Ureter (tissue), 1 donor: ENCODE measurements at places on chromosomes 2 and 18.

- DNase-seq = no peak
Observed at GRCh38 chr18:57780706-57781347, 22.3 kb downstream of the ATP8B1 start.

DNA sequence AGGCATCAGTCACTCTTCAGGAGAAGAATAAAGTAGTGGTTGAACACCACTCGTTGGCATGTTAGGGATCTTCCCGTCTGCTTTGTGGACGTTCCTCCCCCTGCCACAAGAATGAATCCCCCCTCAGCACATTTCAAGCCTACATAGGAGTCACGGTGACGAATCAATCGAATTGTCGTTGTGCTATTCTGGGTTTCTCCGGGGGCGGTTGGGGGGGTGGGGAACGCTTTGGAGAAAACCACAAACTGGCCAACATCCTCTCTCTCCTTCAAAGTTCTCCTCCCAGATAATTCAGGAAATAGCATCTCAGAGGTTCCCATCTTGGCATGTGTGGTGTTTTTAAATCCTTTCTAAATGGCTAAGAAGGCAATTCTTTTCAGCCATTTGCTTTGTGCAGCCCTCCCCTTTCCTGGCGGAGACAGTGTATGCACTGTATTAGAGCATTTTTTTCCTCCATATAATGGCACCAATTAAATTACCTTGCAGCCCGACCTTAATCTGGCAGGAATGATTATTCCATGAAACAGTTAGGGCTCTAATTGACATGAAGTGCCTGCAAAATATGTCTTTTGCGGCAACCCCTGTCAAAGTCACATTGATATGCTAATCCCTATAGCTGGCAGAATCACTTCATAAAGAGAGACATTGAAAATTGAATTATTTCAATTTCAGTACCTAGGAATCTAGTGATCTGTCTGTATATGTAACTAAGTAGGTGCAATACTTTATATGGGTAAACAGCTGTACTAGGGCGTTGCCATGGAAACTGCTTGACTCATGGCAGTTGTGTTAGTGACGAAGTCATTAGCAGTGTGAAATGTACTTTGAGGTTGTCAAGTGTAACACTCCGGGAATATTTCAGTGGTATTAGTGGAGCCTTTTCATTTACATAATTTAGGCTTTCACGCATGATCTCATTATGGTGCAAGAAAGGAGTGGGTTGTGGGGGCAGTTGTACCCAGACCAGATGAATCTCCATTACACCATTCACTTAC, 323.4 kb upstream of the SLC14A2 start:
- no peak for DNase-seq

DNA sequence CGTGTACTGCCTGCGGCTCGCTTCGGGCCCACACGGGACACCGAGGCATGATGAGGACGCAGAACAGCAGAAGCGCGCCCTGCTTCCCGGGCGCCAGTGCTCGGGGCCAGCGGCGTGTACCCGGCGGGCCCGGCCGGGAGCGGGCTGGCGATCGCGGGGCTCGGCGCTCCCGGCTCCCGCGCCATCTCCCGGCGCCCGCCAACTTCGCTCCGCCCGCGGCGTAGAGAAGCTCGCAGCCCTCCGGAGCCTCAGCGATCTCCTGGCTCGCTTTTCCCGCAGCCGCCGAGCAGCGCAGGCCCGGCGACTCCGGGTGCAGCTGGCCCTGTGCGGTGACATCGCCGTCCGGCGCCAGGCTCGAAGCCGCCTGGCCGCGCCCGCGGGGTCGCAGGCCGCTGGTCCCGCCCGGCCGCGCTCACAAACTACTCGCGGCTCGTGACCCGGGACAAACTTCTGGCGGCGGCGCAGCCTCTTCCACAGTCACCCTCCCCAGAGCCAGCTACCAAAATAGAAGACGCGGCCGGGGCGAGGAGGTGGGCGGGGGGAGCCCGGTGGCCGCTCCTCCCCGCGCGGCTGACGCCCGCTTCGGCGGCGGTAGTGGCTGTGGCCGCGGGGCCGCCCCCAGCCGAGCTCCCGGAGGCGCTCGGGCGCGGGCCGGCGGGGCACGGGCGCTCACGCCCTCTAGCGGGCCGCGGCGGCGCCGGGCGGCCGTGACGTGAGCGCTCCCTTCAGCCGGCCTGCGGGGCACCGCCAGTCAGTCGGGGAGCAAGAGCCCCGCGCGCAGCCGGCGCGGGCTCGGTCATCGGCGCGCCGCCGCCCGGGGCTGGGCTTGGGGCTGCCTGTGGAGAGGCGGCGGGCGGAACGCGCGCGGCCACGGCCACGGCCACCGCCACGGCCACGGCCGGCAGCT, at the start of gene PTPRM:
Gene PTPRM (plus strand): TSS at position 750 of the 907 bp plus-strand sequence. CDS start 503 bp downstream, outside the sequence.
- DNase-seq = peak; percentile 89

- DNase-seq = no peak
Observed at GRCh38 chr2:118634876-118635275, 212.6 kb downstream of the EN1 start.

GRCh38 chr18:67969458-67969857, 452.9 kb upstream of the DSEL start:
- DNase-seq = no peak

GRCh38 chr2:128593879-128594650, 275.4 kb upstream of the HS6ST1 start:
- no peak for DNase-seq

GRCh38 chr2:196268025-196268424, 96.6 kb upstream of the STK17B start:
- no peak for DNase-seq

GRCh38 chr18:75316826-75317225, 106.2 kb downstream of the TSHZ1 start:
- no peak for DNase-seq

DNA sequence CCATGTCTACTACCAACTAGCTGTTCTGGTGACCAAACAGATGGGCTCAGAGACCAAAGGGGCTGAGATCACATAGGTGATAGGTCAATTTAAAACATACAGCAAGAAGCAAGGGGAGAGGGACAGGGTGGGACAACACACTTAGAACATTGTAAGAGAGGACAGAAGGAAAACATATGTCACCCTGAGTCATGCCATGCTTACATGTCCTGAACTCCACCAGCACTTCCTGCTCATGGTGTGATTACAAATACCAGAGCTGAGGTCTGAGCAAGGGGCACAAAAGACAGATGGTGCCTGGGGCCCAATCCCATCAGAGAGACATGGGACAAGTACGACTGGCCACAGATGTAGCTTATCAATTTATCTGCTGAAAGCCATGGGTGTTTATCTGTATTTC, 28.7 kb upstream of the GALNT14 start:
- no peak for DNase-seq

DNA sequence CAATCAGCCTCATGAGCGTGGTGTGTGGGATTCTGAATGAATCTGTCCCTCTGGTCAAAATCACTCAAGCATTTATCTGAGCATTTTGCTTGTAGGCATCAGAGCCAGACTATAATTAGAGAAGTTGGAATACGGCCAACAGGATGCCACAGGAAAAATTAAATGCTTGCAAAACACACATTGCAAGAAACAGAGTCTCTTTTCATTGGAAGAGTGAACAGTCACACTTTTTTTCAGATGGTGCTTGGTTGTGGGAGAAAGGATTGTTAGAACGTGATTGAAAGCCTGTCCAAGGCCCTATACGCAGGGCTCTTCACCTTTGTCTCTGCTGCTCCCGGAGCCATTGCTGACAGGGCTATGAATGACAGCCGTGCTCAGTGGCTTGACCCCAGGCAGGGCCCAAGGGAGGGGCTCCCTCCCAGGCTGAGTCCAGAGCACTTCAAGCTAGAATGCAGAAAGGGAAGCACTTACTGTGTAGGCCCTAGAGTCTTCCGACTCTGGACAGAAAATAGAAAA, 59.8 kb downstream of the SNTG2 start:
- no peak for DNase-seq

DNA sequence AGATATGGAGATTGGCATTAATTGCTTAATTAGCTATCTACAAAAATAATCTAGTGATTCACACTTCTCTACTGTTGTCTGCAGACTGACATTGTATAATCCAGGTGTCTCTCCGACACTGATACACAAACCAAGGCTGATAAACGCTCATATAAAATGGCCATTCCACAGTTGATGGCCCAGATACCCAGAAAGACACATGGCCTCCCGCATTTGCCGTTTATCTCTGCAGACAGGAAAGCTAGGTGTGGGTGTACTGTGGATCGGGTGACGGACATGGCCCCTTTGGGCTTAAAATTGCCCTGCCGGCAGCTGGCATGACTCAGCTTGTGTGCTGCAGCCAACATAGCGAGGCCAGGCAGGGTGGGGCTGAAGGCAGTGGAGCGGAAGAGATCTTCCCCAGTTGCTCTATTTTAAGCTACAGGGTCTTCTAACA, 18.5 kb downstream of the PMAIP1 start:
- peak; percentile 73 for DNase-seq

DNA sequence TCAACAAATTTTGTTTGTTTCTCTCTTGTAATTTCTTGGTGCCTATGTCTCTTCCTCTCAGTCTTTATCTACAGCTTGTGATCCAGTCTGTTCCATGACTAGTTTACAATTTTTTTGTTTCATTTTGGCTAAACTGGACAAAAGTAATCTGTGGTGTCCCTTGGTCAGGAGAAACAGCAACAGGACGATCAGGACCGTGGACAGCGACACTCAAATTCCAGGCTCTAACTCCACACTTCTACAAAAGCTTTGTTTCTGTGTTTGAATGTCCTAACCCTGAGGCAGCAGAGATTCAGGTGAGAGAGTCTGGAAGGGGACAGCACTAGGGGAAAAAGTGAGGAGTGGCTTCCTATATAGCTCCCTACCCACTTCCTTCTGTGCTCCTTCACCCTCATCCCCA, 593.3 kb upstream of the FANCL start:
- no peak for DNase-seq

GRCh38 chr18:65737471-65737955, 13.3 kb upstream of the CDH7 start:
- DNase-seq = no peak

- no peak for DNase-seq
Observed at GRCh38 chr2:214038186-214038585, 372.7 kb upstream of the VWC2L start.

DNA sequence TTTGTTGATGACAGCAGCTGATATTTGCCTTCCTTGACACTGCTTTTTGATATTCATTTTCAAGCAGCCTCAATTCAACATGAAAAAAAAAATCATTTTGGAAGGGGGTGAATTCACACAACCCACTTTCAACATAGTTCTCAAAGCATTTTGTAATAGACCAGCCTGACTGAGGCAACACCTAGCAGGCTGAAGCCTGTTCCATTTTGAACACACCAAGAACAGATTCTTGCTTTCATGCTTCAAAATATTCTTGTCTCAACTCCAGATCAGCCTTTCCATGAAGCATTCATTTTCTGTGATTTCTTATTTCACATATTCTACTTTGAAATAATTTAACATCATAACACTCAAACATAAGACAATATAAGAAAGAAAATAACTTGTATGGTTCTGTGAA, 812.6 kb upstream of the POU3F3 start:
- no peak for DNase-seq

- no peak for DNase-seq
Observed at GRCh38 chr2:149677416-149677815, 89.8 kb upstream of the MMADHC start.

DNA sequence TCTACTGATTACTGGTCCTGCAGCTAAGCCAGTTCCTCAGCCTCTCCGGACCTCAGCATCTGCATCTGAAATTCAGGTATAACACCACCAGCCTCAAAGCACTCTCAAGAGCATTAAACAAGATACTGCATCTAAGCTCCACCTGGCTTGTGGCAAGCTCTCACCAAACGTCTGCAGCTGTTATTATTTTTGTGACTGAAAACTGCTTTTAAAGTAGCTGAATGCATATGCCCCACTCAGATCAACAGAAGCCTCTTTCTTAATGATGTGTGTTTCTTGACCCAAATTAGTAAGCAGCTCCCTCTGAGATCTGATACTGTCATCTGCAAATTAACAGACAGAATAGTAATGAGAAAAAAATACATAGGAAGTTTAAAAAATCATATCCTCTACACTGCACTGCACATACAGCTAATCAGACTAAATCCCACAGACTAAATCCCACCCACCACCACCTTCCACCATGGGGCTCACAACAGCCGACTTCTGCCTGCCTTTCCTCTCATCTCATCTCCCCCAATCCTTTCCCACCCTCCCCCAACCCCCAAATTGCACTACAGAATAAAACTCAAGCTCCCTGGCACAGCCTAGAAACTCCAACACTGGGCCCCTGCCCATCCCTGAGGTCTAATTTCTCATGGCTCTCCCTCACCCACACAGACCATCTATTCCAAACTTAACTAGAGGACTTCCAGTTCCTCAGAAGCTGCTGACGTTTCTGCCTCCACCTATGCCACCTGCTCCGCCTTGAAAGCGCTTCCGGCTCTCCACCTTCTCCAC, 52.9 kb downstream of the TMEM163 start:
- no peak for DNase-seq

- DNase-seq = no peak
Observed at GRCh38 chr18:46346213-46346612, 242.0 kb downstream of the HAUS1 start.

DNA sequence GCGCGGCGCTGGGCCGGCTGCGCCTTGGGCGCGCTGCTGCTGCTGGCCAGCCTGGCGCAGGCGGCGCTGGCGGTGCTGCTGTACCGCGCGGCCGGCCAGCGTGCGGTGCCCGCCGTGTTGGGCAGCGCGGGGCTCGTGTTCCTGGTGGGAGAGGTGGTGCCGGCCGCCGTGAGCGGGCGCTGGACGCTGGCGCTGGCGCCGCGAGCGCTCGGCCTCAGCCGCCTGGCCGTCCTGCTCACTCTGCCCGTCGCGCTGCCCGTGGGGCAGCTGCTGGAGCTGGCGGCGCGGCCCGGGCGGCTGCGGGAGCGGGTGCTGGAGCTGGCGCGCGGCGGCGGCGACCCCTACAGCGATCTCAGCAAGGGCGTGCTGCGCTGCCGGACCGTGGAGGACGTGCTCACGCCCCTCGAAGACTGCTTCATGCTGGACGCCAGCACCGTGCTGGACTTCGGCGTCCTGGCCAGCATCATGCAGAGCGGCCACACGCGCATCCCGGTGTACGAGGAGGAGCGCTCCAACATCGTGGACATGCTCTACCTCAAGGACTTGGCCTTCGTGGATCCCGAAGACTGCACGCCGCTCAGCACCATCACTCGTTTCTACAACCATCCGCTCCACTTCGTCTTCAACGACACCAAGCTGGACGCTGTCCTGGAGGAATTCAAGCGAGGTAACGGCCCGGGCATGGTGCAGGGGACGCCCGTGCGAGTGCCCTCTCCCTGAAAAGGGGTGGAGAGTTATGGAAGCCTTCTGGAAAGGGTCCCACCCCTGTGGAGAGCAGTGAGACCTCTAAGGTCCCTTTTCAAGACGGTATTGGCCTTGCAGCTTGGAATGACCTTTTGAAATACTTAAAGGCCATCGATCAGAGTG, 1.0 kb downstream of the CNNM3 start:
- no peak for DNase-seq

DNA sequence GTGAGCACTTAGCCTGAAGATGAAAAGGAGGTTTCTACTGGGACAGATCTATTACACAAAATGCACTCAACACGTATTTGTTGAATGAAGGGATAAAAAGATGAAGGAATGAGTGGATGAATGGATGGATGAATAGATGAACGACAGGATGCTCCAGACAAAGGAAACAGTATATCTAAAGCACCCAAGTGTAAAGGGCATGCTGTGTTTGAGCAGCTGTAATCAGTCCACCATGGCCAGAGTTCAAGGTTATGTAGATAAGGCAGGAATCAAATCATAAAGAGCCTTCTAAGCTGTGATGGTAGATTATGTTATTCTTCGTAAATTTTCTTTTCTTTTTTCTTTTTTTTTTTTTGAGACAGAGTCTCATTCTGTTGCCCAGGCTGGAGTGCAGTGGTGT, 213.8 kb upstream of the FBXO11 start:
- DNase-seq = no peak

- DNase-seq = peak; percentile 69
Observed at GRCh38 chr18:48749768-48750167, 201.0 kb downstream of the SMAD7 start.

- DNase-seq = no peak
Observed at GRCh38 chr2:98078701-98079100, 8.3 kb upstream of the VWA3B start.
